ENCODE measurements at places on chromosomes 6 and 20.

DNA sequence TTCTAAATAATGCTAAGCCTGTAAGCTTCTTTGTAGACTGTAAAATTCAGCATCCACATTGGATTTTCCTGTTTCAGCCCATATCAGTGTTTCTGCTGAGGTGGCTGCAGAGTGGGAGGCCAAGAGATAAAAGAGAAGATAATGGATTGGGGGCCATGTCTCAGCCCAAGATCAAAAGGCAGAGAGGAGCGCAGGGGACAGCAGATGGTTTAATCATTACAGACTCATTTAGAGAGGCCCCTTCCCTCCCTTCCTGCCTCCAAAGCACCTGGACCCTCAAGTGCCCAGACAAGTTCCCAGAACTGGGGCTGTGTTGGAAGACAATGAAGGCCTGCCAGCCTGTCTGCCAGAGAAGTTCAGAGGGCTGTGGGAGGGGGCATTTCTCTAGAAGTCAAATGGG is 20.4 kb upstream of the CTNNBL1 start:
- no peak for DNase-seq

DNA sequence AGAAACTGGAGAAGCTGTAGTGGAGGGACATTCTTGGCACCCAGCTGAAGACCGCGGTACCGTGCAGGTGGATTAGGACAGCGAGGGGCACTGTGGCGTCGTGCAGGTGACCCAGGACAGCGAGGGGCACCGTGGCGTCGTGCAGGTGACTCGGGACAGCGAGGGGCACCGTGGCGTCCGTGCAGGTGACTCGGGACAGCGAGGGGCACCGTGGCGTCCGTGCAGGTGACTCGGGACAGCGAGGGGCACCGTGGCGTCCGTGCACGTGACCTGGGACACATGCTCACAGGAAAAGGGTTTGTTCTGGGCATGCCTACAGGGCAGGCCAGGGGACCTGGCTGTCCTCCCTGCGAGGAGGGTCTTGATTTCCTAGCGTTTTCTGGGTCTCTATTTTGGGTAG is 29.2 kb upstream of the SMOC2 start:
- no peak for DNase-seq

DNA sequence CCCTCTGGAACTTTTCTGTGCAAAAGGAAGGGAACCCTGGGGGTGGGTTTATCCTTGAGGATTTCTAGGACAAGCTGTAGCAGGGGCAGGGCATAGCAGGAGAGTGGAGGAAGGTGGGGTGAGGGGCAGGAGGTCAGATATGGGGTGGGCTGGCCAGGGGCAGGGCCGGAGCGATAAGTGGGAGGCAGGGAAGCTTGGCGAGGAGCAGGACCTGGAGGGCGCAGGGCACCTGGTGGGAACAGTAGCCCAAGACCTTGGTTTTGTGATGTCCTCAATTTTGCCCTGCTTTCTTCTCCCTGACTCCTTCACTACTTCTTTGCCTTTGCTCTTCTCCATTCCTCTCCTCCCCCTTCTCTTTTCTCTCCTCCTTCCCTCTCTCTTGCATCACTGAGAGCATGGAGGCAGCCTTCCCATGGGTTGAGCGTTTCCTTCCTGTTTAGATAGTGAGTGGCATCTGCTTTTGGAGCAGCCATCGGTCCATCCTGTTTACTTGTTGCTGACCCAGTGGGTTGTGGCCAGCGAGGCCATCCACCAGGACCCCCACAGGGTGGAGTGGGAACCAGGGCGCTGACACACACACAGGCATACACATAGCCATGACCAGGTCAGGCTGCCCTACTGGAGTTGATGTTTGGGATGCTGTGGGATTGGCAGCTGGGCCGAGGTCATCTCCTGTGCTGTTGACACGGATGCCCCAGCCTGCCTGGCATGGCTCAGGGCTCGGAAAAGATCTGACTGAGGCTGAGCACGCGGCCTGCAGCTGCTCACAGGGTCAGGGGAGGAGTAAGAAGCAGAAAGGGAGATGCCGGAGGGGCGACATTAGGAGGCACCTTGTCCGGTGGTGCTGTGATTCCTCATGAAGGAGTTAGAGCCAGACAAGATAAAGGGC is 121.0 kb upstream of the RNF24 start:
- DNase-seq: no peak

DNA sequence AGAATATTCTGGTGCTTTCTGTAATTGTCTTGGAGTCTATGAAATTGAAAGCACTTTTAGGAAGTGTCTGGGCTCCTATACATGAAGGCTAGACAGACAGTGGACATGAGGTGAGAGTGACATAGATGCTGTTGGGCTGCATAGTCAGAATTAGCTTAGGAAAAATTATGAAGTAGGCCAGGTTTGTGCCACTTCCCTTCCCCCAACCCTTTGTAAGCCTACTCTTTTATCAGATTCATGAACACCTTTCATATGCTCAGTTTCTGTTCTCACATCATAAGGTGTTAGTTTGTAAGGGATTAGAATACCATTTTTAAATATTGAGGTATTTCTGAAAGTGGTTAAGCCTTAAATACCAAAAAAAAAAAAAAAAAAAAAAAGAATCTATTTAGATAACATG is 18.4 kb upstream of the SNPH start:
- DNase-seq: no peak

GRCh38 chr6:166578536-166579236 is 7.8 kb downstream of the RAMACL start:
- DNase-seq: peak; percentile 49

All from cerebellar nuclear complex (tissue), 1 donor.